ENCODE measurements at places on chromosomes 4 and X.

DNA sequence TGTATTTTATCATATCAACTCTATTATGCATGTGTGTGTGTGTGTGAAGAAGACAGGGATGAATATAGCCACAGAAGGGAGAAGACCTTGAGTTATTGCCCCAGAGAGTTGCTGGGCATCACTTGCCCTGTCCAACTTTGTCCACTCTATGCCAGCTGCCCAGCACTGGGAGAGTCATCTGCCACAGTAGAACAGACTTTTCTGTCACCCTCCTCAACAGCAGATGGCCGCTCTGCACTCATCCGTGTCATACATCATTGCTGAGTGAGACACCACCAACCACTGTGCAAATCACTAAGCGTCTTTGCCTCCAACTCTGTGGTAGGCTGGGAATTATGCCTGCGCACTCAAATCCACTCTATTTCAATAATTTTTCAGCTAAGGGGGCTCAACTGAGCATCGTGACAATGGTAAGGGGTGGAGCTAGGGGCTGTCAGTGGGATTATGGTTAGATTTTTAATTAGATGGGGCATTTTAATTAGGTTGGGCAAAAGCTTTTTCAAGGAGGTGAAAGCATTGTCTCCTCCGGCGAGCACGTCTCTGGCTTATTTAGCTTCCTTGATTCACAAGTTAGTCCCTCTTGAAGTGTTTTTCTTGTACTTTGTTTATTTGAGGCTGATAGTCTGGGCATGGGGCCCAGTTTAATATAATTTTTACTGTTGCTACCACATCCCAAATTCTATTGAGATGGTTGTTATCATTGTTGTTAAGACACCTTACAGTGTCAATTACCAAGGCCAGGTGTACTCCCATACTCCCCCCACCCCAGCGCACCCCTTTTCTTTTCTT is 100.1 kb upstream of the KLF3 start:
- DNase-seq = no peak

DNA sequence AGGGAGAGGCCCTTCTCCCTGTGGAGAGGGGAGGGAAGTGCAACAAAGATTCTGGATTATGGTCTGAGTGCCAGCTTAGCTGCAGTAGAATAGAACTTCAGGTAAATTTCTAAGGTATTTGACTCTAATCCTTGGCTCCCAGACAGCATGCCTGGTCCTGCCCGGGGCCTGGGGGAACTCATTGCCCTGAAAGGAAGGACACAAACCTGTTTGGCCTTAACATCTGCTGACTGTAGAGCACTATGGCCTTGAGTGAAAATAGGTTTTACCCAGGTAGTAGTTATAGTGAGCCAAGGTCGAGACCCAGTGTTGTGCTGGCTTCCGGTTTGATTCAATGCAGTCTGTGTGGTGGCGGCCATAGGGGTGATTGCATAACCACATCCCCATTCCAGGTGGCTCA is 64.4 kb downstream of the RPS6KA6 start:
- DNase-seq = no peak

DNA sequence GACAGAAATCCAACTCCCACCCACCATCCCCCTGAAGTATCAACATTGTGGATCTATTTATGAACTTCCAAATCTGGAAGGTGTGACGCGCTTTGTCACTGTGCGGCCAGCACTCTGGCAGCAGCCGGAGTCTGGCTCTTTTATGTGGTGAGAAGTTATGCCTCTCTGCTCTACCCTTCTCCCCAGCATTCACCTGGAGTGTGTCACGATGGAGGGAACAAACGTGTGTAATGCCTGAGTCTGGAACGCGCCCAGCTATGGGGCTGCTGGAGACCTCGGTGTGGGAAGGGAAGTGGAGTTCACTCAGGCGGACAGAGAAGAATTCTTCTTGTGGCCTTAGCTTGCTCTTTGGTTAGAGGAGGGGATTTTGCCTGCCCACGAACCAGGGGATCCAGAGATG is 222.1 kb upstream of the RPL34 start:
- DNase-seq = no peak

DNA sequence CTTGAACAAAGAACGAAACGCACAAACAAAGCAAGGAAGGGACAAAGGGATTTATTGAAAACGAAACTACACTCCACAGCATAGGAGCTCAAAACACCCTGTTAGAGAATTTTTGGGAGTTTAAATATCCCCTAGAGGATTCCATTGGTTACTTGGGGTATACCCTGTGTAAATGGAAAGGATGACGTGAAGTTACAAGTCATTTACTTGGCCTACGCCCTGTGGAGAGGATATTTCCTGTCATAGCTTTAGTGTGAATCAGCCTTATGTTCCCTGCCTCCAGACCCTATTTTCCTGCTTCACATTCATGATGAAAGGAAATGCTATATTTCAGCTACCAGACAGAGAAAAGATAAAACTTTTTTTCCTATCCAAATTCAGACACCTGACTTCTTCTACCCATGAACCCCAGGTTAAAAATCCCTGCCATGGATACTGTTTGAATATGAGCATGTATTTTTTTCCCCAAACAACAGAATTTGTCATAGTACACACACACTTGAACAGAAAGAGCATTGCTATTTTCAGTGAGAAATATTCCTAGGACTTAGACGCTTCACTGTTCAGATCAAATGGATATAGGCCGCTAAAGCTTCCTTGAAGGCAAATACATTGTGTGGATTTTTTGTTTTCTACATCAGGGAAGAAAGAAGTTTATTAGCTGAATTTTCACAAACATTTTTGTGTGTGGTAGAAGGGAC is 20.4 kb downstream of the PIN4 start:
- no peak for DNase-seq

DNA sequence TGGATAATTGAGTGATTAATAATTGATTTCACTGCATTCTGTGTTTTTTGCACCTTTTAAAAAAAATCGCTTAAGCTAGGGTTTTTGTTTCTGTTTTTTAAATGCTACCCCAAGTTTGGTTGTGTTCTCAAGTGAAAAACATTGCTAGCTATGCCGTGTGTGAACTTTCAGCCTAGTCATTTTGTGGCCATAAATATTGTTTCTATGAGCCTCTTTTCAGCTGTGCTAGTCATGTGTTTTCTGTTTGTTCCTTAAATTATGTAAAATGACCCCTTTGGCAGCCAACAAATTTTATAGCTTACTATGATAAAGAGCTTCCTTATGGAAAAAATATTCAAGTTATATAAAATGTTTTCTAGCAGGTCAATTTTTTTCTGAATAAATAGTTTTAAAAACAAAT is 59.1 kb downstream of the GALNT7 start:
- no peak for DNase-seq

GRCh38 chr4:74423104-74423503 is 21.8 kb upstream of the AREG start:
- no peak for DNase-seq

- DNase-seq = no peak
Measured at GRCh38 chrX:132532913-132533312, 44.1 kb upstream of the MBNL3 start.

- no peak for DNase-seq
Measured at GRCh38 chr4:53586121-53586816, 5.0 kb downstream of the LNX1 start.

GRCh38 chr4:3709061-3709845 is 56.9 kb upstream of the ADRA2C start:
- DNase-seq = no peak

Measured in CD8-positive, alpha-beta T cell (primary cell).